ENCODE measurements at places on chromosomes 16 and 17.

DNA sequence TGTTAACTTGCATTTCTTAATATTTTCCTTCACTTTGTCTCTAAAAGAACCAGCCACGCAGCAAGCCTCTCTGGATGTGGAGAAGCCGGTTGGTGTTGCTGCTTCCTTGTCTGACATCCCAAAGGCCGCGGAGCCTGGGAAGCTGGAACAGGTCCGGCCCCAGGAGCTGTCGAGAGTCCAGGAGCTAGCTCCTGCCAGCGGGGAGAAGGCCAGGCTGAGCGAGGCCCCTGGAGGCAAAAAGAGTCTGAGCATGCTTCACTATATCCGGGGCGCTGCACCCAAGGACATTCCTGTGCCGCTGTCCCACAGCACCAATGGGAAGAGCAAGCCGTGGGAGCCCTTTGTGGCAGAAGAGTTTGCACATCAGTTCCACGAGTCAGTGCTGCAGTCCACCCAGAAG lies 22.8 kb downstream of the GINS2 start:
- DNase-seq = no peak

- no peak for DNase-seq
Measured at GRCh38 chr16:86886651-86887050, 308.3 kb downstream of the FOXL1 start.

GRCh38 chr16:4474192-4474961 lies at the start of gene NMRAL1:
Gene NMRAL1, minus strand, starts transcription at chr16:4474625. Its CDS starts 493 bp downstream, at chr16:4474132.
- peak; percentile 67 for DNase-seq

DNA sequence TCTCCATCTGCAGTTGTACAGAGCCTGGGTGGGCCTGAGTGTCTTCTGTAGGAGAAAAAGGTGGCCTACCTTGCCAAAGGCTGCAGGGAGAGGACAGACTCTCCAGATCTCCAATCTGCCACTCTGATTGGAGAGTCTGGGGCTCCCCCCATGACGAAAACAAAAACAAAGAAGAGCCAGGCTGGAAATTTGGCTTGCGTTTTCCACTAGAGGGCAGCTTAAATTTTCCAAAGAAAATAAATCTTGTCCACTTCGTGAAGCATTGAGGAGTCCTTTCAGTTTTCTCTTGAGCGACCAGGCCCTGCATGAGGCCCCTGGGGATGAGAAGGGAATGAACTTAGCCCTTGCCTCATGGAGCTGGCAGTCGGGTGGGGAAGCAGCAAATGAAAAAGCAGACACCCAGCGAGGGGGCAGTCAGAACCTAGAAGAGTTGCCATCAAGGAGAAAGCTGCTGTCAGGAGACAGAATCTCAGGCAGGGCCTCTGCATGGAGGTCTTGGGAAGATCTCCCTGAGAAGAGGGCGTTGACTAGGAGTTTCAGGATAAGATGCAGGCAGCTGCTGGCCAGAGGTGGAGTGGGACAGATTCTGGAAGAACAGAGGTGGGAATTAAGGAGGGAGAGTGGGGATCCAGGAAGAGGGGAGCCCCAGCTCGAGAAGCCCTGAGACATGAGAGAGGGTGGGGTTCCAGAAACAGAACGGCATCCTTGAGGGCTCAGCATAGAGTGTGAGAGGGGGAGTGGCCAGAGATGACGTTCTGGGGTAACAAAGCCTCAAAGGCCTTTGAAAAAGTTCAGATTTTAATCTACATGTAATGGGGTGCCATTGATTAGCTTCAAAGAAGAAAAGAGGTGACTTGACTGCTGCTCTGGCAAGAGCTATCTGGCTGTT lies 8.4 kb upstream of the SHCBP1 start:
- DNase-seq = no peak

DNA sequence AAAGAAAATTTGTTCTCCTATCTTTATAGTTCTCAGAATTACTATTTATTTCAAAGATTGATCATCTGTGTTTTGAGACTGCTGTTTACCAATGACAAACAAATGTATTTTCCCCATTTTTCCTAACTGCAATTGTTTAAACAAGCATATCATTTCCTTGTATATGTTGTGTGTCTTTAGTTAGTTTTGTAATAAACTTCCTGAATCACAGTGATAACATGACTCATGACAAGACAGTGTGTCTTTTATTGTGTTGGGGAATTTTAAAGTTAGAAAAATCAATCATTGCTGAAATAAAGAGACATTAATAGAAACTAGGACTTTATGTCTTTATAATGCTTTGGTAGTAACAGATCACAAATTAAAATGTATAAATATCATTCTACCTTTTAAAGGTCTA lies 348.5 kb downstream of the KCNJ2 start:
- DNase-seq = no peak

DNA sequence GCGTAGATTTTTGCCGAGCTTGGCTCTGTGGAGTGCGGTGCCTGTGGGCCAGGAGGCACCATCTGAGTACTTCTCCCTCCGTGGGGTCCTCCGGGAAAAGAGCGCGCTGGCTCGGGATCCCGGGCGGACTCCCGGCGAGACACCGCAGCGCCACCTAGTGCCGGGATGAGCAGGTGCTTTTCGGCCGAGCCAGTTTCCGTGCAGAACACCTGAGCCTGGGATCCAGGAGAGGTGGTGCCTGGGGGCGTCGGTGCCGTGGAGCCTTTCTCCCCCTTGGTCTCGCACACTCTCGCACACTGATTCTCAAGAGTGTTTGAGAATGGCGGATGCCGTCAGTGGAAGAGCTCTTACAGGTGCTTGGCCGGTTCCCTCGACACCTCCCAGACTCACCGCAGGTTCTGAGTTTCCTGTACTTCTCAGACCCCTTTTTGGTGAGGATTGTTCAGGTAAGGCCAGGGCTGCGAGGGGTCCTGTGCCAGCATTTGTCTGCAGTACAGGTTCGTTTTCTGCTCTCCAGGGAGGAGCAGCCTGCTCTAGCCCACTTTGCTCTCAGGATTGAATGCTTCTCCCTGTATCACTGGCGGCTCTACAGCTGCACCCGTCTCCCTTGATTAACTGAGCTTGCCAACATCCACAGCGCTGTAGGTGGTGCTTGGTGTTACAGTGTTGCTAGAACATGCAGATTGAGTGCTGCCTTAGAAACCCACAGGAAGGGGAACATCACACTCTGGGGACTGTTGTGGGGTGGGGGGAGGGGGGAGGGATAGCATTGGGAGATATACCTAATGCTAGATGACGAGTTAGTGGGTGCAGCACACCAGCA lies 23.3 kb downstream of the TBCD start:
- DNase-seq = peak; percentile 24

DNA sequence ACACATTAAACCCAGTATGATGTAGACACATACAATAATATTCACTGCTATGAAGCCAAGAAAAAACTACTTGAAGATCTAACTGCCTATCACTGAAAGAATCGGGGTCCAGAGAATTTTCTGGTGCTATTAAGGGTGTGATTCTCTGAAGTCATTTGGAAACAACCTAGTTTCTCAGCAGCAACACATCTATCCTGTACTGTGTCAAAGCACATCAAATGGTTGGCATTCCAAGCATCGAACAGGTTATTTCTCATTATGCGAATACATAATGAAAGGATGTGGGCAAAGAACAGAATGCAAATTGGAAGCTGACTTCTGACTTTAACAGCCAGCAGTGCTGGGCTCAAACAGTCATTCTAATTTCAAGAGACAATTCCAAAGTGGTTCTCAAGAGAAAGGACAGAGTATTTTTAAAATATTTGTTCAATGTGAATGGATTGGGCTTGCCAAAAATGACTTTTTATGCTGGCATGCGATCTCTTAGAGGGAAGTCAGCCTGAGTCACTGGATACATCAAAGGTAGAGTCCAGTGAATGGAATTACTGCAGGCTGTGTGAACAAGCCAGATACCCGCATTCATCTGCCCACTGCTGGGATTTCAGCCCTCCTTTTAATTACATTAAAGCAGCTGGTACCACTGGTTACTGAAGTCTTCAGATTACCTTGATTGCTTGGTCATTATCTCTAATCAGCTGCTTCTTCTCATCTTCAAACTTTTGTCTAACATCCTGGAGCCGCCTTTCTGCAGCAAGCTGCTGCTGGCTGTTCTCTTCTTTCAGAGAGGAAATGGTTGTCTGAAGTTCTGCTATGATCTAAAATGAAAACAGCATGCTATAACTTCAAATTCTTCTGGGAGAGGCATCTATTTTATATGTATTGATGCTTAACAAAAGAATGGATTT lies 181.2 kb upstream of the AXIN2 start:
- no peak for DNase-seq

- peak; percentile 28 for DNase-seq
Measured at GRCh38 chr17:59845595-59846393, 46.9 kb downstream of the TUBD1 start.

DNA sequence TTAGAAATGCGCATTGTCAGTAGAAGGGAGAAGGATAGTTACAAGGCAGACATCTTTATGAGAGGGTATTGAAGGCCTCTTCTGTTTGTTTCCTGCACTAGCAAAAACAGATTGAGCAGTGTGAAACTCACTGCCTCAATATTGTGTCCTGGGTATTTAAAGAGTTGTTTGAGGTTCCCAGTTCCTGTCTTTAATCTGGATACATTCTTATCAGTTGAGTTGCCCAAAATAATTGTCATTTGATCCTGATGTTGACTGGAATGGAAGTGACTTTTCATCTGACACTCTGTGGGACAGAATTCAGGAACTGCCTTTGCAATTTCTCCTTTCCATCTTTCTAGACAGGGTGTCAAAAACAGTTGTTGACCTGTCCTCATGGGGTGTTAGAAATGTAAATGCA lies 1.7 kb downstream of the ATP6V0A1 start:
- DNase-seq = no peak

GRCh38 chr17:79956853-79957252 lies 78.8 kb downstream of the TBC1D16 start:
- DNase-seq = no peak

DNA sequence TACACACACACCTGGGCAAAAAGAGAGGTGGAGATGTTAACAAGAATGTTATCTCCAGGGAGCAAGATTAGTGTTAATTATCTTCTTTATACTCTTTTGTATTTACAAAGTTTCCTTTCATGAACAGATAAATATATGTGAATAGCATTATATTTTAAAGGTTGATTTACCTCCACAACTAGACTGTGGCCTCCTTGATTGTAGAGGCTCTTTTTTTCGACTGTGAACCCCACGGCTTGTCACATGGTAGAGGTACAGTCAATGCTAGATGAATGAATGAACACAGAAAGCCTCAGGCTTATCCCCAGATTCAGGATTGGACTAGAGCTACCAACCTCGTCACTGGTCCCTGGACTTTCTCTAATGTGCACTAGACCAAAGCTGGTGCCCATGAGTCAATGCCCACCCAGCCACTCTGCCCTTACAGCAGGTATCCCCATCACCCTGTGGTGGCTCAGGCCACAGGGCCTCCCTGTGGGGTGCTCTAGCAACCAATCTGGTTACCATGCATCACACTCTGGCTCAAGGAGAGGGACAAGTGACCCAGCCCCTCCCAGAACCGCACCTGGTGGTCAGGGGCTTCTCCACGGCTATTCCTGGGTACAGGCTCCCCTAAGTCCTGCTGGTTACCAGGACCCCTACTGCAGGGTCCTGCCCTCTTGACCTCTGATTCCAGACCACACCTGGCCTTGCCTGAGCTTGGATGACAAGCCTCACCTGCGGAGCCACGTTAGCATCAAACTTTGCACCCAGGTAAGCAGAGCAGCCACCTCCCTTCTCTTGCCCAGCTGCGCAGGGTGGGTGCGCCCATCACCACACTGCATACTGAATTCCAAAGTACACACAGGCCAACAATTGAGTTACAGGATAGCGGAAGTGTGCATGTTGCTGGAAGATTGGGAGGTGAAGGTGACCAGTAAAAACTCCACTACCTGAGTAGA lies 101.0 kb downstream of the CDYL2 start:
- DNase-seq = no peak

GRCh38 chr17:69485901-69486643 lies 71.6 kb downstream of the MAP2K6 start:
- no peak for DNase-seq

DNA sequence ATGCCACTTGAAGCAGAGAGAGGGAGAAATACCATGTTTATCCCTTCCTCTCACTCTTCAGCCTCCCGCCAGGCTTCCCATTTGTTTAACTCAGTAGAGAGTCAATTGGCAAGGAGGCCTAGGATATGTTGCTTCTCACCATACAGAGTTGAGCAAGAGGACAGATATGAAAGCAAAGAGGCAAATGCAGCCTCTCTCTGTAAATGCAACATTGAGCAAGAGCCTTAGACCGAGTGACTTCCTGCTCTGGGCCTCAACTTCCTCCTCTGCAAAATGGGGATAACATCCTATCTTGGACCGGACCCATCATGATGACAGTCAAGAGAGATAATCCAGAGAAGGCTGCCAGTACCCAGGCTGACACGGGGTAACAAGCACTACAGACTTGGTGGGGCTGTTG lies 36.8 kb downstream of the SOCS1 start:
- DNase-seq = no peak

DNA sequence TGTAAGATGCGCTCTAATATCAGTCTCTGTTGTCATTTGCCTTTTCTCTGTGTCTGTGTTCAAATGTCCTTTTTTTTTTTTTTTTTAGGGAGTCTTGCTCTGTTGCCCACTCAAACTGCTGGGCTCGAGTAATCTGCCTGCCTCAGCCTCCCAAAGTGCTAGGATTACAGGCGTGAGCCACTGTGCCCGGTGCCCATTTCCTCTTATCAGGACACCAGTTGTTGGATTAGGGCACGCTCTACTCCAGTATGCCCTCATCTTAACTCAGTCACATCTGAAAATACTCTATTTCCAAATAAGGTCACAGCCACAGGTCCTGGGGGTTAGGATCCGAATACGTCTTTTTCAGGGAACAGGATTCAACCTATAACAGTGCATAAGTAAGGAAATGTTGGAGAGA lies 1.9 kb upstream of the TRIM47 start:
- DNase-seq = no peak

DNA sequence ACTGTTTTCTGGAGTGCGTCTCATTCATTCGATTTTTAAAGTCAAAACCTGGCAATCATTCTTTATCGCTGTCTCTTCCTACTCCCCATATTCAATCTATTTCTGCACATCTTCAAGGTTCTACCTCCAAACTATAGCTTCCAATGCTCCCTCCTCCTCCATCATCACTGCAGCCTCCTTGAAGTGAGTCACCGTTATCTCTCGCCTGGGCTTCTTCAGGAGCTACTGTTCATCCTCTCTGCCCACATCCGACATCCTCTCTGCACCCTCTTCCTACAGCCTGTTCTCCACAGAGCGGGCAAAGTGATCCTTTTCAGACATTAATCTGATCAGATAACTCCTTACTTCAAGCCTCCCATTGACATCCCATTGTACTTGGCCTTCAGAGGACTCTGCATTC lies 144.2 kb upstream of the DNAH9 start:
- no peak for DNase-seq

- DNase-seq = no peak
Measured at GRCh38 chr16:56852401-56852730, 12.6 kb upstream of the SLC12A3 start.

- no peak for DNase-seq
Measured at GRCh38 chr16:59021751-59022150, 287.6 kb upstream of the GOT2 start.

DNA sequence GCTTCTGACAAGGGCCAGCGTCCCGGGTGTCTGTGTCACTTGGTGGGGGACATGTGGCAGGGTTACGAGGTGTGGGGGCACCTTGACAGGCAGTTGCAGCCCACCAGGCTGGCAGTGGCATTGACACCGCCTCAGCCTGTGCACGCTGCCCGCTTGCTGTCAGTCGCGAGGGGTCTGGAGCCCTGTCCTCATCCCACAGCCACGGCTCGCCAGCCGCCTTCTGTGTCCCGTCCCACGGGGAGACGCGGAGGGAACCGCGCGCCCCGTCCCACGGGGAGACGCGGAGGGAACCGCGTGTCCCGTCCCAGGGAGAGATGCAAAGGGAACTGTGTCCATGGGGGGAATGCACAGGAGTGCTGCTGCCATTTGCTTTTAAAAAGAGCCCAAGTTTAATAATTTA lies 3.5 kb downstream of the PABPN1L start:
- no peak for DNase-seq
